ENCODE measurements at places on chromosomes 16 and 17. TPM values are rescaled to one million over a fixed set of nuclear protein-coding genes. Genes with fewer than 3 reads are reported as not detected.

The SYCE1L gene
- total RNA-seq: not detected

GRCh38 chr16:24041834-24042631, 206.2 kb downstream of the PRKCB start:
- peak; percentile 77 for DNase-seq

The MOSMO gene
- 10.5 TPM for total RNA-seq

The TBC1D3 gene
- total RNA-seq: not detected

DNA sequence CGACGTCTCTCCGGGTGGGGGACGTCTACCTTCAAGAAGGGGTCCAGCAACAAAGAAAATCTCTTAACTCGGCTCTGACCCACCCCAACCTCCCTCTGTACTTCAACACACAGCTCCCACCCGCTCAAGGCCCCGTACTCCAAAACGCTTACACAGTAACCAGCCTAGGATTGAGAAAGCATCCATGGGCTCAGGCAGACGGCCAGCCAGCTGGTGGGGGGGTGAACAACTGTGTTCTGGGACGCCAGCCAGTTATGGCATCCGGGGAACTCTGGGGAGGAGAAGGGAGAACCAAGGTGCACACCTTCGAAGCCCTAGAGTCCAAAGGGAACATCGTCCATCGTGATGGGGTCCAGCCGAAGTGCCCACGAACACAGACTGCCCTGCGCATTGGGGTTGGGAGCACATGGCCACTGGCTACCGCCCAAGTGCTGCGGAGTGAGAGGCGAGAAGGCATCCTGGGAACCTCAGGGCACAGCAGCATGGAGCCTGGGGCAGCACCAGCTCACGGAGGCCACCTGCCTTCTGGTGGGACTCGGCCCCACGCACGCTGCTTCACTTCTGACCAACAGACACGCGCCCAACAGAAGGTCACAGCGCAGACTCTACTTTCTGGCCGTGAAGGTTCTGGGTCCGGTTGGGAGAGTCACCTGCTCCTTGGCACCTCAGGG, 14.3 kb downstream of the SLC16A3 start:
- DNase-seq: peak; percentile 74

GRCh38 chr17:31394544-31394943, 3.1 kb downstream of the RAB11FIP4 start:
- peak; percentile 36 for DNase-seq

GRCh38 chr16:83967838-83968305, at the start of gene NECAB2:
NECAB2 (plus strand) TSS chr16:83968244; CDS start chr16:83968649, 405 bp downstream.
- DNase-seq: peak; percentile 30

DNA sequence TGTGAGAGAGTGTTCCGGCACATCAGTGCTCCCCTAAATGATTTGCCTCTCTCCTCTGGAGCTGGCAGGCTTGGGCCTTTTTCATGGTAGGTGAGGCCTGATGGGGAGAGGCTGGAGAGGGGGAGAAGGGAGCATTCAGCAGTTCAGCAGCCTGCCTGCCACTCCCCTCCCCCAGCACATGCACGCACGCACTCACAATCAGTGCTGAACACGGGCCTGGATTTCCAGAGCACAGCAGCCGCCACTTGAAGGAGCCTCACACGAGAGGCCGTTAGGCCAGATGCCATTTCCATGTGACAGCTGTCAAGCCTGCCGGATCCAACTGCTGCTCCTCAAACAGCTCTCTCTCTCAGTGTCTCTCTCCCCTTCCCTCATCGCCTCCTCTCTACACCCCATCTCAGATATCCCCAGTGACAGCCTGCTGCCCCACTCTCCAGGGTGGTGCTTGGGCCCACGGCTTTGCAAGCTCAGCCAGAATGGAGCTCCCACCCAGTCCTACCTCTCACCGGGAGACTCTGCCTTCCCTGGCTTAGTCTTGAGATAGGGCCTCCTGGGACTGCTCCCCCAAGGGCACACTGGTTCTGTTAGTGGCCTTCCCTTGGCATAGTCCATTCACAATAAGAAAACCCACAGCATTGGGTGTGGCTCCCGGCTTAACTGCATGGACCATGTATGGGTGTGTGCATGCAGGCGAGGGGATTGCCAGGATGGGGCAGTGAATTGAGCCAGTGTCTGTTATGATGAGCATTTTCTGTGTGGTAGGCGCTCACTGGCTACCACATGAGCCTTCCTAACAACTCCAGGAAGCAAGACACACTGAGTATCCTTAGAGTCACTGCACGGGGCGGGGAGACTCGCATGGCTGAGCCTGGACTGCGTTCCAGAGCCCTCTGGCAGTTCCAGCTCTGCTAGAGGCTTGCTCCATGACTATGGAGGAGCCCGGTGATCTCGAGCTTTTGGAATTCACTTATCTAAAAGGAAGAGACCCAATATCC, 226.2 kb downstream of the CCDC182 start:
- DNase-seq: peak; percentile 35

DNA sequence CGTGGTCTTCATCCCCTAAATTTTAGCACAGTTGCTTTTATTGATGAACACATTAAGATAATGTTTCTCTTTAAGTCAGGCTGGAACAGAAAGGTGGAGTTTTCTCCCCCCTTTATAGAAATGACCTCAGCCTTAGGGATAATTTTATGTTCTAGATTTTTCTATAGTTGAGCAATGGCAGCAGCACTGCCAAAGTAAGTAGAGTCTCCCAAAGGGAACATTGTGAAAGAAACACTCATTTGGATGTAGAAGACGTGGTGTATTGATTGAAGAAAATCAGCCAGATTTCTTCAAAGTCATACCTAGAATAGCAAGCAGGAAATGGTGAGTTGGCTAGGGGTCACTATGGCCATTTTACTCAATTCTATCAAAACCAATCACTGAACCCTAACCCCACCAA, 122.5 kb downstream of the DNAH9 start:
- DNase-seq: no peak

The KRT23 gene
- not detected for total RNA-seq

- no peak for DNase-seq
Observed at GRCh38 chr17:35901631-35902175, 21.5 kb upstream of the CCL5 start.

DNA sequence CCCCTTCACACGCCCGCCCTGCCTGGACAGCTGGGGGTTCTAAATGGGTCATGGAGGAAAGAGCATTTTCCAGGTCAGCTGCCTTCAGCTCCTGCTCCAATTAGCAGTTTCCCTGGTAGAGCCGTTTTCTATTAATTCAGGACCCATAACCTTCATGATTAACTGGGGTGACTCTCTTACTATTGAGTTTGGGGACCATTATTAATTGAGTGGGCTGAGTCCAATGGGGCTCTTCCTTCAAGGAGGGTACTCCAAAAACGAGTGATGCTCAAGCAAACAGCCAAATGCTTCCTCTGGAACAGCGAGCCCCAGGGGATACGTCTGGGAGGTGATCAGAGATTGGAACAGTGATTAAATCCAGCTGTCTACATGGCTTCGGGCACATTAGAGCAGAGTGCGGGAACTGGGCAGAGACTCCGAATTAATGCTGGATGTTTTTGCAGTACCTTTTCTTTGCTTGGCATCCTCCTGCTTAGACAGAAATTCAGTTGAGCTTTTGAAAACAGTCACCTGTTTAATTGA, 68.1 kb upstream of the CACNG3 start:
- DNase-seq: no peak

DNA sequence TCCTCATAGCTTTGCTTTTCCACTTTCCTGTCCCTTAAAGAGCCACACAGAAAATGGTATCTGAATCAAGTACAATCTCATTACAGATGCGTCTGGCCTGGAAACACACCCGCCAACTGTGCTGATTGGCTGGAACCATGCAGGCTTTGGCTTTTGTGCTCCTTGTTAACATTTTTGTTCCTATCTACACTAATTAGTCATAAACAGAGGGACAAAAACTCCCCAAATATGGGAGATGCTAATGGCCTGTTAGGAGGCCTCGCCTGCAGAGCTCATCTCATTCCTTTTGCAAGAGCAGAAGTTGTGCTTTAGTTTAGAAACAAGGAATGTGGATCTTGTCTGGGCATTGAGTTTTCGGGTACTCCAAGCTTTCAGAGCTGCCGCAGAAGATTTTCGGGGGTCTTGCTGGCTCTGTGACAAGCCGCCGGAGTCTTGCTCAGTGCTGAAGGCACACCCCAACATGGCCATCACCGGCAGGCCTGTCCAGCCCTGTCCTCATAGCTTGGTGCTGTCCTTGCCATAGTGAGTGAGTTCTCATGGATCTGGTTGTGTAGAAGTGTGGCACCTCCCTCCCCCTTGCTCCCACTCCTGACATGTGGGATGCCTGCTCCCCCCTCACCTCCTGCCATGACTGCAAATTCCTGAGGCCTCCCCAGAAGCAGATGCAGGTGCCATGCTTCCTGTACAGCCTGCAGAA, 69.8 kb downstream of the METRNL start:
- no peak for DNase-seq

GRCh38 chr17:45828171-45828570, 16.5 kb upstream of the SPPL2C start:
- DNase-seq: no peak

DNA sequence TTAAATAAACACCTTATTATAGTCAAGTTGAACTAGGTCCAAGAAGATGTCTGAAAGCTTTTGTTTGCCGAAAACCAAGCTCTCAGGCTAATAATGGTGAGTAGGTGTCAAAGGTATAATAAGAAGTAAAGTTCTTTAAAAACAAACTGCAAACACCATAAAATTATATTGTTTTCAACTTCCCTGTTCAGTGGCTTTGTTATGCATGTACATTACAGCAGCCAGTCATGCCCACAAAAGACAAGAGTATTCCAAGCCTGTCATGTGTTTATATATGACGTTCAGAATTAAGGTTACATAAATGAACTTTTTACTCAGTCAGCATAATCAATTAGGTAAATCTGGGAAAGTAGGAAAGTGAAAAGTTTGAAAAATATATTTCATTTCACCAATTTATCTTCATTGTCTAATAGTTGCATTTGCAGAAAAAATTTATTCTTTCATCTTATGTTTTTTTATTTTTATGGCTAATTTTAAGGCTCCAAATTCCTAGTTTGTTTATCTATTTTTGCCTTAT, 928.7 kb upstream of the SOX9 start:
- DNase-seq: no peak

DNA sequence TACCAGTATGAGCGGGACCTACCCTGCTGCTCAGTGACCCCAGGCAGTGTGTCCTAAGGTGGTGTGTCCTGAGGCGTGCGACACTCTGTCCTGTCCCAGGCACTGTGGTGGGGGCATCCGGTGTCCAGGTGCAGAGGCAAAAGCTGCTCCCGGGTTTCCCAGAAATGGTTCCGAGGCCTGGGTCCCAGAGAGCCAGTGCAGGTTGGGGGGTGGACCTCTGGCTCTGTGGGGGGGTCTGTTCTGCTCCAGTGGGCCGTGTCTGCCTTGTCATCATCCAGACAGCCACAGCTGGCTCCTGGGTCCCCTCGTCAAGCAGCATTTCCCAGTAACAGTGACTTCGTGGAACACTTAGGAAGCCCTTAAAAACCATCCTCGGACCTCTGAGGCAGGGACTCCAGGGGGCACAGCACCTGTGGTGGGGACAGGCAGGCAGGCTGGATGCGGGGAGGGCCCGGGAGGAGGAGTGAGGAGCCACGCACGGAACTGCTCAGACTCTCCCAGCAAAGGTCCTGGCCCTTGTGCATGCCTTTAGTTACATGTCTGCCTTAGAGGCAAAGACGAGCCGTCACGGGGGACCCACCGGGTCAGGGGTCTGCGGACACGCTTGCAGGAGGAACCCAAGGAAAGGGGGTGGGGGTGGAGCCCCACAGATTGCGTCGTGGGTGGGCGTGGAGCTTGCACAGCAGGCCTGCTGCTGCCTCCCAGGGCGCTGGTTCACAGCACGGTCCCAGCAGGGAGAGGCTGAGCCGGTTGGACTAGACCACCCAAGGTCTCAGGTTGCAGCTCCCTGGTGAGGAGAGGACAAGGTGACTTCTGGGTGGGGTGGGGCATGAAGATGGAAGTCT, 5.6 kb downstream of the SLC16A3 start:
- DNase-seq: no peak

- no peak for DNase-seq
Observed at GRCh38 chr17:66518108-66518507, 215.7 kb downstream of the PRKCA start.

- DNase-seq: no peak
Observed at GRCh38 chr16:58378401-58378800, 13.9 kb upstream of the GINS3 start.

DNA sequence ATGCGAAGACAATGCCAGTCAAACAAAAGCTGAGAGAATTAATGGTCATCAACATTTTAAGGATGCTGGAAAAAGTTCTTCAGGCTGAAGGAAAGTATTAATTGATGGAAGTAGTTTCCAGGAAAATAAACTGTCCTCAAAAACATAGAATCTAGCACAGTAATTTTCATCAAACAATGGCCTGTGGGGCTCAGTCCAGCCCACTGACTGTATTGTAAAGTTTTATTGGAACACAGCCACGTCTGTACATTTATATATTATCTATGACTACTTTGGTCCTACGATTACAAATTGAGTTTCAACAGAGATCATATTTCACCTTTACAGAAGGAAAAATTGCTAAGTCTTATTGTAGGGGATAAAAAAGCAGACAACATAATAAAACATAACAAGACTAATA, 484.5 kb downstream of the KCNJ2 start:
- DNase-seq: no peak

DNA sequence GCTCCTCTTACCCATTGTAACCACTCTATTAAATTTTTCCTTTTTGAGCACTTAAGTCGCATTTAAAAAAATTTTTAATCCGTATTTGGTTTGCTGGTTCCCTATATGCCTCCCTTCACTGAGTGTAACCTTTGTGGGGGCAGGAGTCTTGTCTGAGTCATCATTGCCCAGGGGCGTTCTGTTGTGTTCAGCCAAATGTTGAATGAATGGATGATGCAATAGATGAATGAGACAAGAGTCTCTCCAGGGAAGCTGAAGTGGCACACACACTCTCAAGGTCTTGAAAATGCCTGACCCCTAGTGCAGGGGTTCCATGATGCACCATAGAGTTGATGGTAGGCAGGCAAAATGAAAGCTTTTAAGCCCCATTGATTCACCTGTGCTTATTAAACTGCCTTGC, 123.0 kb upstream of the RBFOX1 start:
- no peak for DNase-seq

DNA sequence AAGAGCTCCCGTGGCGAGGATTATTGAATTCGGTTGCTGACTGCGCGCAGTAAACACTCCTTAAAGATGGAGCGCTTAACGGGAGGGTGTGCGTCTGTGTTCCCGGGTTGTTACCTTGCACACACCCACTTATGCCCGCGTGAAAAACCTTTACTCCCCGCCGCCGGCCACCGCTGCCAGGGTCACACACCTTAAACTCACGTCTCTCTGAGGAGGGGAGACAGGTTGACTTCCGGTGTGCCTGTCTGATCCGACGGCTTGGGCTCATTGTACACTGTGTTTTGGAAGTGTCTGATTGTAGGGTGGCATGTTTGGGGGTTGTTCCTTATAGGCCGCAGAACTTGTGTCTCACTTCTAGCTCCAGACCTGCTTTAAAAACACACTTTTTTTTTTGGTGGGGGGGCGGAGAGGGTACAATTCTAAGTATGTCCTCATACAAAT, 66.8 kb downstream of the KPNA2 start:
- DNase-seq: peak; percentile 36

The MYH11 gene
- total RNA-seq: not detected

Measured in G401 (cell line).